Activated naive CD8-positive, alpha-beta T cell treated with anti-CD3 and anti-CD28 coated beads for 36 hours (primary cell): ENCODE measurements at places on chromosomes 12 and 14. TPM values are rescaled to one million over a fixed set of nuclear protein-coding genes. Genes with fewer than 3 reads are reported as not detected.

DNA sequence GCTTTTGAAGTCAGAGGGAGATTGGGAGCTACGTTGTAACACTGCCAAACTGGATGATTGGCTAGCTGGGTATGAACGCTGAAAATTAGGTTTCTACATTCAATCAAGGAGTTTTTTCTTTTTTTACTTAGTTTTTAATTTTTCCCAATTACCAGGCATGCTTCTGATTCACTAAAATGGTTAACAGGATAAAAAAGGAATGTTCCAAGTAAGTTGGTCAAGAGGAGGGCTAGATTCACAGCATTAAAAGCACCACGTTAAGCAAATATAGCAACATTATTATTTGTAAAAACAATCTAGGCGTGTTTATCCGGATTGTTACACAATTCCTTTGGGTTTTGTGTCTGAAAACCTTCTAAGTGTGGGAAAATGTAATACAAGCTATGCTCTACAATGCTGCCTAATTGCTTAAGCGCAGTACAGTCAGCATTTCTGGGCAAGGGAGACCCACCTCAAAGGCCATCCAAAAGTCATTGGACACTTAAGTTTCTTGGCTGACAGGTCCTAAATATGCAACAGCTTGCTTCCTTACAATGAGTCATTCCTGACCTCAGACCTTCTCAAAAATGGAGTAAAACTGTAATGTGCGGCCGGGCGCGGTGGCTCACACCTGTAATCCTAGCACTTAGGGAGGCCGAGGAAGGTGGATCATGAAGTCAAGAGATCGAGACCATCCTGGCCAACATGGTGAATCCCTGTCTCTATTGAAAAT, 1.2 kb downstream of the RPLP0 start:
- H3K4me3 ChIP-seq = peak overlapping the region; percentile 92
- peak overlapping the region; percentile 99 for H3K27ac ChIP-seq

- H3K27me3 ChIP-seq = peaks cover 11% of the 10 kb centered on the region
- H3K27ac ChIP-seq = no peak overlapping the region
- no peak for DNase-seq
- H3K4me1 ChIP-seq = peaks cover 7% of the 10 kb centered on the region
- H3K36me3 ChIP-seq = no peaks in the 10 kb centered on the region
- H3K4me3 ChIP-seq = no peak overlapping the region
Measured at GRCh38 chr12:75196865-75197264, 12.8 kb downstream of the KCNC2 start.

GRCh38 chr12:38638401-38638800, 267.0 kb downstream of the CPNE8 start:
- no peaks in the 10 kb centered on the region for H3K4me1 ChIP-seq
- DNase-seq = no peak
- no peaks in the 10 kb centered on the region for H3K27me3 ChIP-seq

DNA sequence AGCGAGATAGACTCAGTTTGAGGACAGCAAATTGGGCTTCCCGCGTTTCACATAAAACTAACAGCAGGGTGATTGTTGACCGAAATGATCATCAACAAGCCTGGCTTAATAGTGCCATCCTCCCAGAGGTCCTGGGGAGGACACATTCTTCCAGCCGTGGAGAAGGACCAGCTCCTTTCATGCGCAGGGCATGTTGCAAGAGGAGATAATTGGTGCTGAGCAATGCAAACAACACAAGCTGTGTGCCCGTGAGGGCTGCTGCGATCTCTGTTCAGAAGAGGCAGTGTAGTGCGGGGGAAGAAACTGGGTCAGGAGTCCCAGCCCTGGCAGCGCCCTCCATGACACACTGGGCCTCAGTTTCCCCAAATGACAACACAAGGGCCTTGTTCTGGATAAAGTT, 54.3 kb downstream of the CCDC85C start:
- H3K27ac ChIP-seq = no peak overlapping the region
- peaks cover under 1% of the 10 kb centered on the region for H3K4me1 ChIP-seq
- no peak for DNase-seq
- no peaks in the 10 kb centered on the region for H3K27me3 ChIP-seq

- no peak overlapping the region for H3K4me3 ChIP-seq
- no peaks in the 10 kb centered on the region for H3K4me1 ChIP-seq
- no peaks in the 10 kb centered on the region for H3K36me3 ChIP-seq
Measured at GRCh38 chr12:31599053-31599452, 8.1 kb upstream of the DENND5B start.

DNA sequence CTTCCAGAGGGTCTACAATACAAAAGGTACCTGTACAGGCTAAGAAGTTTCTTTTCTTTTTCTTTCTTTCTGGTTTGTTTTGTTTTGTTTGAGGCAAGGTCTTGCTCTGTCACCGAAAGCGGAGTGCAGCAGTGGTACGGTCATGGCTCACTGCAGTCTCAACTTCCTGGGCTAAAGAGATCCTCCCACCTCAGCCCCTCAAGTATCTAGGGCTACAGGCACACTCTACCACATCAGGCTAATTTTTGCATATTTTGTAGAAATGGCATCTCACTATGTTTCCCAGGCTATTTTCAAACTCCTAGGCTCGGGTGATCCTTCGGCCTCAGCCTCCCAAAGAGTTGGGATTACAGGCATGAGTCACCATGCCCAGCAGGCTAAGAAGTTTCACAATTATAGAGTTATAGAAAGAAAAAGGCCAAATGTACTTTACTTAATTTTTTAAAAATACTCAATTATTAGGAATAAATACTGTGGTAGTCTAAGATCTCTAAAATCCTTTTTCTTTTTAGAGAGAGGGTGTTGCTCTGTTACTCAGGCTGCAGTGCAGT, 3.0 kb upstream of the PIGH start:
- H3K4me1 ChIP-seq = peaks cover 22% of the 10 kb centered on the region
- H3K4me3 ChIP-seq = no peak overlapping the region
- H3K27me3 ChIP-seq = no peaks in the 10 kb centered on the region
- no peak overlapping the region for H3K27ac ChIP-seq
- no peak for DNase-seq

DNA sequence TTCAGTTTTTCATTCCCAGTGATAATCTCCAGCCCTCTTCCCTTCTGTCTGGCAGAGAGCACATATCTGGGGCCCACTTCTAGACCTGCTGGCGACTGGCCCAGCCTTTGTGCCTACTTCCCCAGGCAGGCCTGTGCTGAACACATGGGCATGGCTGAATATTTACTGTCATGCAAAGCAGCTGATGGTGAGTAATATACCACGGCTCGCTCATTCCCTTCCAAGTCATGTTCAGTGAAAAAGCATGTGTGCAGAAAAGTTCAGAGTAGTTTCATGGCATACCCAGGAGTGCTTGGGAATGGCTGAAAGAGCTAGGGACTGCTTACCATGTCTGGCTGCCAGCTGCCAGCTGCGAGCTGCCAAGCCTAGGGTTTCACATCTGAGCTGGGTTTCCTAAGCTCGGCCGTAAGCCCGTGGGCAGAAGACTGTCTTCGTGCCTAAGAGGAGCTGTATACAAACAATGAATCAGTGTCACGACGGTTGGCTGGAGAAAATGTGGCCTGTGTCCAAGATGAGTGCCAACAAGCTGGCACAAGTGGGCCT, 179.9 kb upstream of the PELI2 start:
- H3K36me3 ChIP-seq = no peaks in the 10 kb centered on the region
- no peak overlapping the region for H3K4me3 ChIP-seq
- no peaks in the 10 kb centered on the region for H3K4me1 ChIP-seq
- H3K27me3 ChIP-seq = peaks cover 6% of the 10 kb centered on the region
- DNase-seq = no peak
- H3K27ac ChIP-seq = no peak overlapping the region

DNA sequence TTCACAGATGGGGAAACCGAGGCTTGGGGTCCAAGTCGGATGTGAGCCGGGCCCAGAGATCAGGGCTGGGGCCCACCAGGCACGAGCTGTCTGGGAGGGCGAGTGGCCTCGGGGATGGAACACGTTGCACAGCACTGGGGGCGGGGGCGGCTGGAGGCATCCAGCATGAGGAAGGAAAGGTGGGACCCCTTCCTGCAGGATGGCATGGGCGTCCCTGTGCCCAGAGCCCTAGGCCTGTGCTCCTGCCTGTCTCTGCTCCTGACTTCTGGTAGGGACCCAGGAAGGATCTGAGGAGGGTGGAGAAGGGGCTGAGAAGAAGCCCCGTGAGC, 183.4 kb downstream of the KIF26A start:
- H3K27me3 ChIP-seq = peaks cover 9% of the 10 kb centered on the region
- no peak overlapping the region for H3K27ac ChIP-seq
- H3K36me3 ChIP-seq = no peaks in the 10 kb centered on the region
- H3K4me1 ChIP-seq = no peaks in the 10 kb centered on the region
- no peak overlapping the region for H3K4me3 ChIP-seq

GRCh38 chr12:24378548-24379407, 429.3 kb upstream of the SOX5 start:
- no peak for DNase-seq
- no peak overlapping the region for H3K4me3 ChIP-seq
- H3K36me3 ChIP-seq = no peaks in the 10 kb centered on the region
- H3K27ac ChIP-seq = no peak overlapping the region
- H3K27me3 ChIP-seq = no peaks in the 10 kb centered on the region

DNA sequence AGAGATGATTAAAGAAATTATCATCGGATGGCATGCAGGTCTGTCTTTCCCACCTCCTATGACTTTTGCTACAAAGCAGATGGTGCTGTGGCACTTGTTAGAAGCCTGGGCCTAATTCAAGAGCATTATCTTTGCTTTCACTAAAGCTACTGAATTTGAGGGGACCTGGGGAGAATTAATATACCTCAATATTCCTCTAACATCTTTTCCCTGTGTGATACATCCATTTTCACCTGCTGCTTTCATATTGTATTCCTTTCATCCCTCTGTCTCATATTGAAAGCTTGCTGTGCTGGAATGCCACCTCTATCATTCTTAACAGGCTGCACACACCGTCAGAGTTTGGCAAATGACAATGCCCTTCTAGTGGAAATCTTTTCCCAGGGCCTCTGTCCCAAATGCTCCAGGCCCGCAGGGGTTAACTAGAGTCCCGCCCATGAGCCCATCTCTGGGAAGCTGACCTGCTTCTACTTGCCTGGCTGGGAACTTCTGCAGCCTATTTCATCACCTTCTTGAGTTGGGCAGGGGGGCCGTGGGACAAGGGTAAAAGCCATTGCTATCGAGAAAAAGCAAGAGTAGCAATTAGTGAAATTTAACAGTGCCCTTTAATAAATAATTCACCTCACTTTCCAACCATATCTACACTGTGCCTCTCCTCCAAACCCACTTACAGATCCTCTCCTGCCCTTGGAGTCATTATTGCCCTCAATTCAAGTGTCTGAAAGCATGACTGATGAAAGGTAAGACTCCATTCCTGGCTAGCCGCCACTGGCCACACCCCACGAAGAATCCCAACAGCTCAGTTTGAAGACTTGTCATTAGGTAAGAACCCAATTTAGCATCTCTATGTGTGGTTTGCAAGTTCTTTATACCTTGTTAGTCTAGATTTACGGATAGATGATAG, 126.7 kb upstream of the BTG1 start:
- H3K27me3 ChIP-seq = no peaks in the 10 kb centered on the region
- no peaks in the 10 kb centered on the region for H3K36me3 ChIP-seq
- H3K27ac ChIP-seq = no peak overlapping the region
- H3K4me3 ChIP-seq = no peak overlapping the region
- H3K4me1 ChIP-seq = peaks cover 6% of the 10 kb centered on the region

DNA sequence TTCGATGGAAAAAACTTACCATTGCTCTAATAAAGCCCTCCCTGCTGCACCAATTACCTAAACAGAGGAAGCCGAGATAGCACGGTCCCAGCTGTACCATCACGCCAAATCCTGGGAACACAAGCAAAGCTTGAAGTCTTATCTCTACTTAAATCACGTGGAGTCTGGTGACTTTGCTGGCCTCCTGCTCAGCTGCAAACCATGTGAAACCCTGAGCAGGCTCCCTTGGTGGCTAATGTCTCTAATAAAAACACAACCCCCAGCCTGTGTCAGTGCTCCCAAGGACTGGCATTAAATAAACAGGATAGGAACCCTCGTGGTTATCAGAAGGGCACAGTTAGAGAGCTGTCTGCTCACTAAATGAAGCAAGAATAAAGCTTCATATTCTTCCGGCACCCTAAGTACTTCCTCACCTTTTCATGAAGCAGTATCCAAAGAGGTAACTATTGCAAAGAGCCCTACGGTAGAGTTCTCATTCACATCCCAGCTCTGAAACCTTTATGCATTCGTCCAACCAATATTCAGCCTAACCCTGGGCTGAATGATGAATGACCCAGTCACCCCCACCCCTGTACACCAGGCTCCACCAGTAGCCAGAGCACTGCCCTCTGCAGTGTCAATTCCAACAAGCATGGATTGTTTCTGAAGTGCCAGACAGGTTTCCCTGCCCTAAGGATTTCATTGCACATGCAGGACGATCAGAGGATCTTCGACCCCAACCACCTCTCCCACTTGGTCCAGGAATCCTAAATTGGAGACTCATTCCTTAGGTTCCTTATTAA, 452.7 kb upstream of the TMPO start:
- no peaks in the 10 kb centered on the region for H3K4me1 ChIP-seq
- no peak for DNase-seq
- no peak overlapping the region for H3K4me3 ChIP-seq

GRCh38 chr14:52044791-52045522, 23.9 kb downstream of the NID2 start:
- no peak overlapping the region for H3K27ac ChIP-seq
- no peaks in the 10 kb centered on the region for H3K36me3 ChIP-seq
- no peak for DNase-seq
- no peaks in the 10 kb centered on the region for H3K27me3 ChIP-seq

- H3K4me3 ChIP-seq = no peak overlapping the region
- no peak for DNase-seq
- H3K36me3 ChIP-seq = no peaks in the 10 kb centered on the region
- H3K4me1 ChIP-seq = no peaks in the 10 kb centered on the region
Measured at GRCh38 chr14:82879949-82880535, 1346.4 kb upstream of the SEL1L start.

GRCh38 chr14:105088812-105089745, 23.8 kb upstream of the GPR132 start:
- no peak for DNase-seq
- no peaks in the 10 kb centered on the region for H3K27me3 ChIP-seq
- H3K27ac ChIP-seq = no peak overlapping the region
- H3K36me3 ChIP-seq = no peaks in the 10 kb centered on the region
- no peak overlapping the region for H3K4me3 ChIP-seq
- H3K4me1 ChIP-seq = peaks cover 20% of the 10 kb centered on the region

The LMO3 gene
- not detected for total RNA-seq

The RASSF8 gene
- total RNA-seq = not detected

The INHBC gene
- total RNA-seq = not detected

The BEST3 gene
- not detected for total RNA-seq

The EEA1 gene
- 17.5 TPM for total RNA-seq

The GPN3 gene
- total RNA-seq = 61.8 TPM

The OR10G2 gene
- total RNA-seq = not detected
